Astrocyte of the cerebellum (primary cell): ENCODE measurements at places on chromosomes 12 and 14.

- no peak for DNase-seq
These were observed 1.9 kb downstream of the TMTC3 start for GRCh38 chr12:88144037-88144436.

- no peak for DNase-seq
These were observed 37.6 kb downstream of the DCP1B start for GRCh38 chr12:1966561-1967226.

- no peak for DNase-seq
These were observed 730 bp downstream of the CLSTN3 start for GRCh38 chr12:7130701-7131501.

- no peak for DNase-seq
These were observed 29.4 kb downstream of the RIN3 start for GRCh38 chr14:92542766-92543554.

DNA sequence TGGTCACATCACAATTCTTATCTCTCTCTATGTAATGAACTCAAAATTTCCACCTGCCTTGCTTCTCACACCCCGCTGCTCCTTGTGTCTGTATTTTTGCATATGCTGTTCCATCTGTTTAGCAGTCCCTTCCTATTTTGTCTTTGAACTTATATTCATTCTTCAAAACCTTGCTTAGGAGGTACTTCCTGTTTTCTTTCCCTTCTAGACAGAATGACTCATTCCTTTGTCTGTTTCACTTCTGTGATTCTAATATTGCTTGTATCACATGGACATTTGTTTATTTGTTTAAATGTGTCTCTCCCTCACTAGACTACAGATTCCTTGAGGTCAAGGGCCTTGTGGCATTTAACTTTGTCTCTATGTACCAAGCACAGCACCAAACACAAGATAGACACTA, 424.2 kb downstream of the ETNK1 start:
- DNase-seq, result no peak

DNA sequence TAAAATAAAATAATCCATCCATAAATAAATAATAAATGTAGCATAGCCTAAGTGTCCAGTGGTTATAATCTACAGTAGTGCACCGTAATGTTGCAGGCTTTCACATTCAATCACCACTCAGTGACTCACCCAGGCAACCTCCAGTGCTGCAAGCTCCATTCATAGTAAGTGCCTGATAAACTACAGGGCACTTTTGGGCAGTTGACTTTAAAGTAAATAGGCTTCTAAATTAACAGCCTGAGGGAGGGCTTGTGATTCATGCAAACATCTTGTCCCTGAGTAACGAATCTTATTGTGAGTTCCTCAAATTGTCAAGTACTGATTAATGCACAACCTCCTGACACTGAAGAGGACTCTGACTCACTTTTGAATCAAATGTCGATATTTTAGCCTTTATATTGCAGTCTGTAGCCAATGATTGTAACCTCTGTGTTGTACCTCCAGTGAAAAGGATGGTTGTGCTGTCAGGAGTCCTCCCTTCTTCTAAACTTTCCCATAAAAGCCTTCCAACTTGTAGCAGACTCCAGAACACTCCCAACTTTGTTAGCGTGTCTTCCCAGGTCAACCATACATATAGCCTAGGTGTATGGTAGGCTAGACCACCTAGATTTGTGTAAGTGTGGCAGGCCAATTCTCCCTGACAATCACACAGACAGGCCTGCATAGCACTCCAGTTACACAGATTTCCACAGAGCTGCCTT, 55.0 kb upstream of the BICD1 start:
- DNase-seq, result peak; percentile 32

DNA sequence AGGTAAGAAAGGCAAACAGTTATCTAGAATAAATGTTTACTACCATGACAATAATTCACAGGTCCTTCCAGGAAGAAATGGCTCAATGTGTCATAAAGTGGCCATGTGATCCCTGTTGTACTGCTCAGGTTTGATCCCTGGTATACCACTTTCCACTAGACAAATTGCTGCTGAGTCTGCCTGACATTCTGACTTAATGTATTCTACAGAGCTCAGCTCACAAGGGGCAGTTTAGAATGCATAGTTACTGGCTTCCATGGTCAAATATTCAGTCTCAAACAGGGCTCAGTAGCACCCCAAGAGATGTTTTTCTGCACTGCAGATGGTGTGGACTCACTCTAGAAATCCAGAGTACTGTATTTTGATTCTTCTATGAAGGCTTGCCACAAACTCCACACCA, 21.8 kb downstream of the TSHR start:
- DNase-seq, result no peak

DNA sequence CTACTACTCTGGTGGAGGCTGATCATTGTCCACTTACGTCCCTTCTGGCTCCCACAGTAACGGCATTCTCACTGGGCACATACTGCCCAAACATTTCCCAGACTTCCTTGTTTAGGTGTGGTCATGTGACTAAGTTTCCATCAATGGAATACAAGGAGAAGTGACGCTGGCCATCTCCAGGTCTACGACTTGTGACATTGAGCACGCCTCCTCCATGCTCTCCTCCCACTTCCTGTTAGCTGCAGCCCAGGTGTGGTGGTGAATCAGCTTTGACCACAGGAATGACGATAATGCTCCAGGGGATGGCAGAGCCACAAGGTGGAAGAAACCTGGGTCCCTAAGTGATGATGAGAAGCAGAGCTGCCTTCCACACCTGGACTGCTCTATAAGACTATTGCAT, 6.0 kb upstream of the SLC24A4 start:
- DNase-seq, result no peak

DNA sequence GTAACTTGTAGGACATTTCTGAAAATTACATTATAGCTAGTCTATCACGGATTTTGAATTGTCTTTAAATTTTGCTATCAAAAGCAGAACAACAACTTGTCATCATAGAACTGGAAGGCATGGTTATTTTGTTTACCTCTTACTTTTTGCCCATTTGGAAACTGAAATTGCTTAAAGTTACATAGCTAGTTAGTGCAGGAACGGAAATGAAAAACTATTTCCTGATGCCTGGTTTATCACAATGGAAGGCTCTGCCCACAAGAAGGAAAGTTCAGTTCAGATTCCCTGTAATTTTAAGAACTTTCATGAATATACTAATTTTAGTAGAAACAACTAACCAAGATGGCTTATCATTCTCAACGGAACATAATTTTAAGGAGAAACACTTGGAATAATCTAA, 427.7 kb downstream of the RAD51B start:
- DNase-seq, result no peak

DNA sequence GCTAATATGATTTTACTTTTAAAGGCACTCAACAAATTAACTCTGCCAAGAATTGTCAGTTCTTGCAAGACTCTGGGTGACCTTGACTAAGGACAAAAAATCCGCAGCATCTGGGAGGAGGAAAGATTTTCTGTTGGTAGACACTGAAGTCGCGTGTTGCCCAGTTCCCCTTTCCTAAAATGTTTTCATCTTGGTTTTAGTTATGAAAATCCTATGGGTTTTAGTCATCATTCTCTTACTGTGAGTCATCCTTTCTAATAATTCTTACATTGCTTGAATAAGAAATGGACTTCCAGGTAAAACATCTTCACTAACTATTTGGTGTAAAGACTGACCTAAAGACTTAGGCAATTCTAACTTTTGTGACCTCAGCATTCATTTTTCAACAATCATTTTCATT, 9.1 kb downstream of the GSG1 start:
- DNase-seq, result no peak

GRCh38 chr12:102120886-102121285, 903 bp downstream of the PARPBP start:
- DNase-seq, result no peak

GRCh38 chr14:97408937-97409815, 612.0 kb downstream of the VRK1 start:
- no peak for DNase-seq

DNA sequence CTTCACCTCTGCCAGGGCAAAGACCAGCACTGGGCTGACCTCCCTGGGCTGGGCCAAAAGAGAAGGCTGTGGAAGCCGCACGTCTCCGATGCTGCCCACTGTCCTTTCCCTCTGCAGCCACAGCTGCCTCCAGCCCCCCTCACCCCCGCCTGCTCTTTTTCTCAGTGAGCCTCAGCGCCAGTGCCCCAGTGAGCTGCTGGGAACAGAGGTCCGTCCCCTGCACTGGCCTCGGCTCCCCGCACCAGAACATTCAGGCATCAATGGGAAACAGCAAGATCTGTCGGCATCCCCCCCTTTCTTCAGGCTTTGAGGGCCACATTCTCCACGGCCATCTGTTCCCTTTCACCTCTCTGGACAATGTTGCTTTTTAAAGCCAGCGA, 398.1 kb downstream of the ZFP36L1 start:
- no peak for DNase-seq

- DNase-seq, result no peak
These were observed 79.5 kb downstream of the DAAM1 start for GRCh38 chr14:59268011-59268410.

DNA sequence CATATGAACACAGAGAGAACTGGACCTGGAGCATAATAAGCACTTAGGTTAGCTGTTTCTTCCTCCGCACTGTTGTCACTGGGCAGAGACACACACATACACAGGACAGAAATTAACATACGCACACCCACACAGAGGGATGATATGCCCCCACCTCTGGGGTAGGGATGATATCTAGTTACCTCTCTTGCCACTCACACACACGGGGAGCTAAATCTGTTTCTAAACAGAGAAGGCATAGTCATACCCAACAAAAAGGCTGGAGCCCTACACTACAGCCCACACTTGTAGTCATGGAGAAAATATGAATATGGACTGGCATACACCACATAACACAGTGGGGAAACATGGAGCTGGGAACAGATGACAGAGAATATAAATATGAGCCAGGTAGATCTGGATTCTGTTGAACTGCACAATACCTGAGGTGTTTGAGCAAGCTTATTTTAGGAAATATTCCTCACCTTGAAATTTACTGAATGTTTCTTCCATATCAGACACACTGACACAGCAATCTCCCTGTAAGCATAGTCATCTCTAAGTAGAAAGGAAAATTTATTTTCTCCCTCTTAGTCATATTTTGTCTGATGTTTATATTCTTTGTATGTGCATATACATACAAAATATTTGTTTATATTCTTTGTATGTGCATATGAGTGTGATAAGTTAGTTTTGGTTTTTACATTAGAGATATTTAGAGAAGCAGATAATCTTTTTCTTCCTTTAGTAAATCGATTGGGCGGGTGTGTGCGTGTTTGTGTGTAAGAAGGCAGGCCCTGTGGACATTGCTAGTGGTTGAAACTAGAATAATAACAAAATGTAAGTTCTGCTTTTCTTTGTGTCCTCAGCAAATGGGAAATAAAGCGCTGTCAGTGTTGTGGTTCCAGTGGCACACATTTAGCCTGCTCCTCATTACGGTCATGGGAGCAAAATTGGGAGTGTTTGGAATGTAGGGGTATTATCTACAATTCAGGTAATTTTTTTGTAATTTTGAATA, 20.9 kb upstream of the SCFD1 start:
- DNase-seq, result no peak

GRCh38 chr14:51400139-51400538, 160.1 kb downstream of the TMX1 start:
- no peak for DNase-seq

GRCh38 chr12:128288357-128288756, 21.4 kb downstream of the TMEM132C start:
- no peak for DNase-seq

GRCh38 chr14:56858422-56858821, 48.1 kb upstream of the OTX2 start:
- DNase-seq, result no peak

DNA sequence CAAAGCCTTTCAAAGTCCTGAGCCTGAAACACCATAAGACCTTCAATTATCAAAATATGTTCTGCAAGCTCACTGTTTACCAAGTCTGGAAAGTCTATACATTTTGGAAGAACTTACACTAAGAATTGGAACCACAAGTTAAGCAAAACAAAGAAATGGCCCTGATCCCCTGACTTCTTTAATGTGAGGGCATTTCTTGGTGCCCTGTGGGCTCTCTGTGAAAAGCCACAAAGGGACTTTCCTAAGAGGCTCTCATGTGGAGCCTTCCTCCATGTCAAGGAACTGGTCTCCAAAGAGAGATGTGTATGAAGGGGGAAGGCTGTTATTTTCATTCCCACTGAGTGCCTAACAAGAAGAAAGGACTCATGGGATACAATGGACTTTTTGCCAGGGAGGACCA, 13.5 kb upstream of the MYH6 start:
- DNase-seq, result no peak

GRCh38 chr14:24965578-24965933, 84.4 kb downstream of the STXBP6 start:
- no peak for DNase-seq

GRCh38 chr14:66444271-66444927, 41.8 kb upstream of the CCDC196 start:
- no peak for DNase-seq

- no peak for DNase-seq
These were observed 54.2 kb upstream of the AMIGO2 start for GRCh38 chr12:47134005-47134404.

- no peak for DNase-seq
These were observed 97.8 kb downstream of the SCARB1 start for GRCh38 chr12:124765581-124766489.

DNA sequence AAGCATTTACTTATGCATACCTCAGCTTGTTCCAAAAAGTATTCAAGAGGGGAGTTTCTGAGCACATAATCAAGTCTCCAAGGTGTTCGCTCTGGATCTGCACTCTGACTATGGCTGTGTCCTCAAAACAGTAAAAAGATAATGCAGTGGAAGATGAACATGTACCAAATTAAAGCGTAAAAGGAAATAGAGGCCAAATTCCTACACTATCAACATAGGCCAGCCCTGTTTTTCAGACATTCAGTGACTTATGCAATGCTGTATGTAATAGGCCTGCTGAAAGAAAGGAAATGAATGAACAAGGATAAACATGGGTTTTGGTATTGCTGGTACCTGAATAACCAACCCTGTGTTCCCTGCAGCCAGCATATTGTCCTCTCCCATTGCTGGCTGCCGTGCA, 115.7 kb downstream of the SAMD4A start:
- DNase-seq, result no peak

GRCh38 chr12:52209321-52209720, 17.5 kb upstream of the KRT80 start:
- no peak for DNase-seq

DNA sequence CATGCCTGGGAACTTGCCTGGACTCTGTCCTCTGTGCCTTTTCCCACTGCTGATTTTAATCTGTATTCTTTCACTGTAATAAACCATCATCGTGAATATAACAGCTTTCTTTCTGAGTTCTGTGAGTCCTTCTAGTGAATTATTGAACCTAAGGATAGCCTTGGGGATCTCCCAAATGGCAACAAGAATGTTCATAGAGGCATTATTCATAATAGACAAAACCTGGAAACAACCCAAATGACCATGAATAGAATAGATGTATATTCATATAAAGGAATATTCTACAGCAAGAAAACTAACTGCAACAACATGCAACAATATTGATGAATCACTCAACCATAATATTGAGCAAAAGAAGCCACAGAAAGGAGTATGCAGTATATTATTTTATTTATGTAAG, 44.7 kb upstream of the CEP83 start:
- DNase-seq, result no peak
